Stimulated activated CD4-positive, alpha-beta T cell treated with anti-CD3 and anti-CD28 coated beads, TNF-alpha, amount 100 ng/mL, for 24 hours (primary cell): ENCODE measurements at places on chromosomes 12 and 14.

- no peak for DNase-seq
Measured at GRCh38 chr12:122243965-122244364, 18.1 kb upstream of the DIABLO start.

DNA sequence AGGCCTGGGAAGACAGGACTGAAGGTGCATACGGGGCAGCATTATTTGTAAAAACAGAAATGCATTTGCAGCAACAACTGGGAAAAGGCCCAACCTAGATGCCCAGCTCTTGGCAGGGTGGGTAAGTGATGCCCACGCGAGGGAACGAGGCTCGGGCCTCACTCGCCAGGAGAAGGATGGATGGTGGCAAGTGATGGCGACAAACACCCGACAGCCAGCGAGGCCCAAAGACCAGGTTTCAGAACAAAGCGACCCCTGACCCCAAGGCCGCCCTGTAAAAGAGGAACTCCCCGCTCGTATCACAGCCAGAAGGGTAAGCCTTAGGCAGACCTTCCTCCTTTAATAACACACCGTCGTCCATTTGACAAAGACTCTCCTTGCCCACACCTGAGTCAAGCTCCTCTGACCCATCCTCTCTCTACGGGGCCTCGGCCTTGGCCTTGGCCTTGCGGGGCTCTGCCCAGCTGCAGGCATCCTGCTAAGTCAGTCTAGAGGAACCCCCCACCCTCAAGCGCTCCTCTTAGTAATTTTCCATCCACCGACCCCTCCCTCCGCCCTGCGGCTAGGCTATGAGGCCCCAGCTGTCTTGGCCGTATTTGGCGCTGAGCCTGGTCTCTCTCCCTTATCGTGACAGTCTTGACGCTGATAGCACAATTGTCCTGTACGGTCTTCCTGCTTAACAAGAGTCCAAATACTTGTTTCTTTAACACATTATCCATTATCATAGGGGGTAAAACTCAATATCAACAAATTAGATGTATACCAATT, 80.2 kb downstream of the NCOR2 start:
- DNase-seq: no peak

DNA sequence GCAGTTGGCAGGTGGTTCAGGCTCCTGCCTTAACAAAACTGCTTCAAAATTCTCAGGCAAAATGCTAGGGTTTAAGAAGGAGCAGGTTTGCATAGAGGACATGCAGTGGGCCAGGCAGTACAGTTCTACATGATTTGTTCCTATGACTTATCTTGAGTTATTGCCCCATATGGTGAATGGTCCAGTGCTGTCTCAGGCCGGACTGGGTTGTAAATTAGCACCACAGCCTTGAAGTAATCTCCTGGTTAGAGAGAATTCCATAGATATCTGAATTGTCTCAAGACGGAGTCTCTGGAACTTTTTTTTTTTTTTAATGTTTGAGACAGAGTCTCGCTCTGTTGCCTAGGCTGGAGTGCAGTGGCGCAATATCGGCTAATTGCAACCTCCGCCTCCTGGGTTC, 11.8 kb upstream of the PRPF39 start:
- no peak for DNase-seq

- no peak for DNase-seq
Measured at GRCh38 chr12:22046968-22047390, 961 bp downstream of the CMAS start.

DNA sequence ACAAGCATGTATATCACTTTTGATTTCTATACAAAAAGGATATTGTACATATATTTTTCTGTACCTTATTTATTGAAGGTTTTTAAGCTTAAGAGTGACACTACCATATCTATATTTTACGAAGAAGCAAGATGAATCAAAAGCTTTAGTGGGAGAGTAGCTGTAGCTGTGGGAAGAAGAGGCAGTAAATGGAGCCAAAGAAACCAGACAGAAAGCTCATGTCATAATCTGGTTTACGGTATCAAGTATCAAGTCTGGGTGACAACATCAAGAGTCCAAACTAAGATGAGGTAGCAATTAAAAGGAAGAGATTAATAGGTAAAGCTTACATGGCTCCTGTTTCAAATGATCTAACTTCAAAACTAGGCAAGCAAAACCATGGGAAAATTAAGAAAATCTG, 54.8 kb downstream of the CEP83 start:
- DNase-seq: no peak

GRCh38 chr12:26245175-26245942, 50.0 kb downstream of the SSPN start:
- DNase-seq: no peak

GRCh38 chr12:107167756-107168155, 74.4 kb upstream of the CRY1 start:
- DNase-seq: no peak

DNA sequence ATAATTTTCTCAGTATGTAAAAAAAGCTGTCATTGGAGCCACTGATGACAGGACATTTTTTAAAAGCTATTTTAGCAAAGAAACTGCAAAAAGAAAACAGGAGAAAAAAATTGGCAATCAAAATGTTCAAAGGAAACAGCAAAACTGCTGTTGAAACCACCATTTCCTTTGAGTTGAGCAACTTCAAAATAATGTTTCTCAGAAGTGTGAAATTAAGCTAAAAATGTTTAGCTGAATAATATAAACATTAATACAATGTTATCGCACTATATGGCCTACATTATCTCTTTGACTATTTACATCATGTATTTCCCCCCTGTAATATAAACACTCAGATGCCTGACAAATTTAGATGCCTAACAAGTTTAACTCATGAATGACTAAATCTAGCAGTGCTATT, 23.4 kb upstream of the GLIPR1 start:
- DNase-seq: no peak

GRCh38 chr12:100251917-100252316, 15.0 kb downstream of the DEPDC4 start:
- no peak for DNase-seq

- DNase-seq: no peak
Measured at GRCh38 chr14:75634848-75635247, 25.8 kb downstream of the ERG28 start.

GRCh38 chr14:95774265-95775160, 60.6 kb upstream of the TCL1A start:
- peak; percentile 36 for DNase-seq

GRCh38 chr12:95412482-95413311, 61.3 kb upstream of the METAP2 start:
- no peak for DNase-seq

DNA sequence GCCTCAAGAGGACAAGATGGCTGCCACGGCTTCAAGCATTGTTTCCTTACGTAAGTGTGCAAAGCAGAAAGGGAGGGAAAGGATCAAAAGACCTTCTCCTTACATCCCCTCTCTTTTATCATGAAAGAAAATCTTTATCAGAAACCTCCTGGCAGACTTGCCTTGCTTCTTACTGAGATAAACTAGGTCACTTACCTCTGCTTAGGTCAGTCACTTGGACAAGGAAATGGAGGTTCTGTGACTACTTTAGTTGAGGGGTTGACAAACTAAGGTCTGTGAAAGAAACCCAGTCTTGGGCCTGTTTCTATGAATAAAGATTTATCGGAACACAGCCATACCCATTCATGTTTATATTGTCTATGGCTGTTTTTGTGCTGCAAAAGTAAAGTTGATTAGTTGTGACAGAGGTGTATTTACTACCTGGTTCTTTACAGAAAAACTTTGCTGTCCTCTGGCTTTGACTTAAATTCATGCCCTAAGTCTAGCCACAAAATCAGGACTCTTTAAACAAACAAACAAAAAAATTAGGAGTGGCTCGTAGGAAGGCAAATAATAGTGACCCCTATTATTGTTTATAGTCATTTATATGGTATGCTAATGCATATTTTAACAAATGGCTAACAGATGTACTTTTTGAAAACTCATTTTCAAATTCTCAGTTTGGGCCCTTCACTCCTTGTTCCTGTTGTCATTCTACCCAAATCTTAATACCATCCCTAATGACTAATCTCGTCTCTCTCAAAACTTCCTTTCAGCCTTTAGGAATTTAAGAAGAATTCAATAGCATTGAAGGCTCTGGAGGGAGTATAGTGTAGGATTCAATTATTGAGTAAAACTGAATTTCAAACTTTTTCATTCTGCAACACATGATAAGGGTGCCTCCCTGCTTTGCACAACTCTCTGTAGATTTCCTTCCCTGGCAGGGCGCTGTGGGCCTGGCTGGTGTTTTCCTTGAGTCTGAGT, 42.0 kb upstream of the ATP2B1 start:
- no peak for DNase-seq

DNA sequence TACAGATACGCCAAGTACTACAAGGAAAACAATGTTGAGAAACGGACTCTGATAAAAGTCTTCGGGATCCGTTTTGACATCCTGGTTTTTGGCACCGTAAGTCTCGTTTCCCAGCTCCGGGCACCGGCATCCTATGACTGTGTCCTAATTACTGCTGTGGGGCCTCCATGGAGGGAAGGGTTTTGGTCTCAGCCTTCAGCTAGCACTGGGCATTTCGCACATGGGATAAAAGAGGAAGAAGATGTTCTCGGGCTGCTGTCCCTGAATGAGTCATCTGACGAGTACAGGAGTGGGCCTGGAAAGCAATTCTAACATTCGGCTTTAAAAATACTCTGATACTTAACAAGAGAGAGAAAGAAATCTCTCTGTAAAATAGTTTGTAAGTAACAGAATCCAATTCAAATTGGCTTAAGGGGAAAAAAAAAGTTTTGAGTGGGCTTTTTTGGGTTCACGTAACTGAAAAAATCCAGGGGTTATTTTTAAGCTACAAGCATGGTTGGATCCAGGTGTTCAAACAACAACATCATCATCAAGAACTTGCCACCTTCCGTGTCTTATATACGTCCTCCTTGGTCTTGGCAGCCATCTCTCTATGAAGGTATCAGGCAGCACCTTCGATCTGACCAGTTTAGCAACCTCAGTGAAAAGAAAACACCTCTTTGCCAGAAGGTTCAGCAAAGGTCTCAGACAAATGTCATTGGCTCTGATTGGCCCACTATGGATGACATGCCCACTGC, 34.4 kb upstream of the P2RX4 start:
- no peak for DNase-seq

DNA sequence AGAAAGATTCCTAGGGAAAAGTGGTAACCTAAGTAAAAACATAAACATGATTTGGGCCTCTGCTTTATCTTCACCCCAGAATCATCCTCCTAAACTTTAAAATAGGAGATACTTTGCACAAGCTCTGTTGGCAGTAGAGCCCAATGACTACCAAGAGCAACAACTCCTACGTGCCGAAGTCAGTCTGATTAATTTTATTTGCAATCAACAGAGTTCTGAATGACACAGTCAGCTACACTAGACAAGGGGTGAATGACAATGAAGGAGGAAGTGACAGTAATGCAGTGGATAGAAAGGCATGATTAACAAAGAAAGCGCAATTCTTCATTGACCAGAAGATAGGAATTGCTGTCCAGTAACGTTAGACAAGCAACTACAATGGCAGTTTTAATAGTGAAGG, 957.9 kb upstream of the USP15 start:
- no peak for DNase-seq

DNA sequence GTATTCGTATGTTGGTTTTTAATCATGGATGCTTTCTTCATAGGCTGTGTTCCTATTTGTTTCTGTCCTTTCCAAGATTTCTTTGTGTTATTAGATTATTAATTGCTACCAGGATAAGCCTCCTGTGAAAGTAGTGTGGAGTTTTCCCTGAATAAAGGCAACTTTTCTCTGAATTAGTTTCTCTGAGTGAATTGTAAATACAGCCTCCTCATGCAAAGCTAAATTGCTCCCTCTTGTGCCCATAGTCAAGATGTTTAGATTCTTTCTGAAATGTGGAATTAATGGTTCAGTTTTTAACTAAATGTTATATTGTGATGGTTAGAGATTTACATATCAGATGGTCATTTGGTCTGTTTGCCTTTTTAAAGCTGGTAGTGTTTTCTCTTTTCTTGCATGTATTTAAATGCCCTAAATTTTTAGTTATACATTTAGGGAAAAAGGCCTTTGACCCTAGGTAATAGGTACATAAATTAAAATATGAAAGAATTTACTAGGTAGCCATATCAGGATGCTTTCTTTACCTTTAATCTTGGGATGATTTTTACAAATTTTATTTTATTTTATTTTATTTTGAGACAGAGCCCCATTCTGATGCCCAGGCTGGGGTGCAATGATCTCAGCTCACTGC, 8.9 kb downstream of the APAF1 start:
- DNase-seq: no peak

GRCh38 chr12:26790645-26790994, 42.4 kb downstream of the ITPR2 start:
- DNase-seq: no peak

DNA sequence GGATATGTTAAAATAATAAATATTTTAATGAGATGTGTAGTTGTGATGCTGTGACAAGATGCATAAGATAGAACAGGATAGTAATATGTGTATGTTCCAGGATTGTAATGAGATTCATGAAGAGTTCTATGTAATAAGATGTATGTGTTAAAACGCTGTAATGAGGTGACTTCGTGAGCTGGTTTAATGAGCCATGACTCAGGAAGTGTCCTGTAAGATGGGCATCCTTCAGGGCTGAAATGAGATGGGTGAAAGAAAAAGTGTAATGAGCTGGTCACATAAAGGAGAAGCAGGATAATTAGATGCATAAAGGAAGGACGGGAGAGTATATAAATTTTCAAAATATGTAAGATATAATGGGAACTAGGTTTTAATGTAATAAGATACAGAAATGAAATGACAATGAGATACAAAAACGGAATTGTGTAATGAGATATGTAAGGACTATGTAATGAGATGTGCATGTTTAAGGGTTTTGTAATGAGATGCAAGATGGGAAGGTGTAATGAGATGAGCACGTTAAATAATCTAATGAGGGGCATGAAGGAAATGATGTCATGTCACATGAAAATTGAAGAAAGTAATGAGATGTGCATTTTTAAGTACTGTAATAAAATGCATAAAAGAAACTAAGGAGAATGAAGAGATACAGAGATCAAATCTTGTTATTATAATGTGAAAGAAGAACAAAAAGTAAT, 524.8 kb upstream of the STXBP6 start:
- DNase-seq: no peak

GRCh38 chr14:55306938-55307589, 35.8 kb downstream of the FBXO34 start:
- no peak for DNase-seq

- no peak for DNase-seq
Measured at GRCh38 chr14:49992901-49993339, 100.0 kb downstream of the ARF6 start.

DNA sequence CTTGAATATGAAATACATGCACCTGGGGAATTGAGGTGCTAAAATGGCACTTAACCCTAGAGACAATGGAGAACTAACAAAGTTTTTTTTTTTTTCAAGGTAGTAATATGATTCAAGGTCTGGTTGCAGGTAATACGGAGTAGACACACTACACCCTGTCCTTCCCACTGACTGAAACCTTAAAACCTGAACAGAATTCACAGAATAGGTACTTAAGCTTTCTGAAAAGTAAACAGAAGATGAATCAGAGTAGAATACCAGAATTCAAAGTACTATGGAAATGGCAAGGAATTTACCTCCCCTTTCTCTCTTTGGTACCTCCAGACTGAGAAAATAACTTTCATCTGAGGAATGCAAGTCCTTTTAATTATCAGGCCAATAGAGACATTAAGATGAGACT, 87.2 kb downstream of the PAPLN start:
- DNase-seq: no peak
